ENCODE measurements at places on chromosomes 5 and 9.

- DNase-seq, result no peak
Measured at GRCh38 chr9:105030285-105030684, 102.3 kb upstream of the ABCA1 start.

GRCh38 chr5:122985006-122985700 lies 51.4 kb downstream of the PPIC start:
- DNase-seq, result no peak

DNA sequence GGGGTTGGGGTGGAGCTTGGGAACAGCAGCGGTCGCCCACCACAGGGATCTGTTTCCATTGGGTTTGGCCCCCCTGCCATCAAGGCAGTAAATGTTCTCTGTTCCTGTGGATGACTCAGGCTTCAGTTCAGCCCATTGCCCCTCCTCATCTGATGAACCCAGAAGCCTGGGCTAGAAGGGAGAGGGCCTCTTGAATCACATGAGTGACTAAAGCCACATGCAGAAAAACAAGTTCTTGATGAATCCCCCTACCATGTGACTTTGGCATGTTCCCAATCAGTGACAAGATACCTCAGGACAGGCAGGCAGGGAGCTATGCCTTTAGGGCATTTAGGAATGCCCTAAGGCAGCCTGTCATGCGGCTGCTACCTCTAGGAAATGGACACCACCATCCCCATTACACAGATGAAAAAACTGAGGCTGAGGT lies 2.5 kb downstream of the SH3PXD2B start:
- DNase-seq, result no peak

DNA sequence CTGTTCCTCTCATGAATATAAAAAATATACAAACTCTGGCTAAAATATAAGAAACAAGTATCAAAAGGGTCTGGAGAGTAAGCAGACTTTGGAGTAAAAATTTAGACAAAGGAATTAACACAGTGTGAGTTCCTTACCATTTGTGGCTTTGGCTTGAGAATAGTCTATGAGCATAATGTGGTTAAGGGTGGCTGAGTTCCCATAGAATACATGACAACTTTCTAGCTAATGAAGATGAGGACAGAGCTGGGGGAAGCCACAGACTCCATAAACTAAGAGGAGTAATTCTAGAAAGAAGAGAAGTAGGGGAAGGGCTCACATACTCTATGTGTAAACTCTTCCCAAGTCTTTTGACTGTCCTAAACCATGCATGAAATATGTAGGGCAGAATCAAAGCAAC lies 79.4 kb downstream of the CAAP1 start:
- no peak for DNase-seq

DNA sequence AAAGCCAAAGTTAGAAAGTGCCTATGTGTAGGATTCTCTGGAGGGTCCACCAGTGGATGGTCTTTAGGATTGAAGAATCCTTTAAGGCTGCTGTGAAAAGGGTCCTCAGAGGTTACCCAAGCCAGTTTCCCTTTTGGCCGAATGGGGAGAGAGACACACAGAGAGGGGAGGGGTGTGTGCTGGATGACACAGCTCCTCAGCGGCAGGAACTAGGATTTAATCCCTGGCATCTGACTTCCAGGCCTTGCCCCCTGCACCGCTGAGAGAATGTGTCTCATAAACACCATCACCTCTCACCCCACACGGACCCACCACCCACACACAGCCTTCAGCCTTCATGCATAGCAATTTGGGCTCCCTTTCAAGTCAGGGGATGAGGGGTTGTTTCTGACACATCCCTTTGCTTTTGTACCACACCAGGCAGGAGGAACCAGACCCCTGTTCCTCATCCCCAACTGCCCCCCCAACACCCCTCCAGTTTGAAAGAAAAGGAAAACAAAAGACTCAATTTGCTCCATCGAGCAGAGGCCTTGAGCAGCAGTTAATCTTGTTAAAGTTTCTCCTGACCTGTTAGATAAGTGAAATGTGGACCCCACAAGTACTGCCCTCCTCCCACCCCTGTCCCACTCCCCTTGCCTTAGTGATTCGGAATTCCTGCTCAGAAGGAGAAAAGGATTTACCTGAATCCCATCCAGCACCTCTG lies 4.0 kb downstream of the PAPPA start:
- DNase-seq, result no peak

DNA sequence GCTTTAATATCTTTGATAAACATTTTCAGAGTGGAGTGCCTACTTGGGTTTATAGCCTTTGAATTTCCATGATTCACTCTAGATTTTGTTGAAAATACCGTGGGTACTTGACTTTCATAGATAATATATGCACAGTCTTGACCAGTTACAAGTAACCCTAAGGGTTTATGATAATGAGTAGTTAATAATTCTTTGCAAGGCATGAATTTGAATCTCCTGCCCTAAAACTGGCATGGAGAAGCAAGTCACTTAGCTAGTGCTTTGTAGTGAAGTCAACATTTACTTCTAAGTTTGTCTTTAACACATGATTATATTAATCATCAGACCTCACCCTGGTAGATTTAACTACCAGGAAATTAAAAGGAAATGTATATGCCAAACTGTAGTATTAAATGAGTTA lies 115.8 kb downstream of the CWC27 start:
- no peak for DNase-seq

- no peak for DNase-seq
Measured at GRCh38 chr5:115661101-115661500, 35.3 kb upstream of the TMED7 start.

DNA sequence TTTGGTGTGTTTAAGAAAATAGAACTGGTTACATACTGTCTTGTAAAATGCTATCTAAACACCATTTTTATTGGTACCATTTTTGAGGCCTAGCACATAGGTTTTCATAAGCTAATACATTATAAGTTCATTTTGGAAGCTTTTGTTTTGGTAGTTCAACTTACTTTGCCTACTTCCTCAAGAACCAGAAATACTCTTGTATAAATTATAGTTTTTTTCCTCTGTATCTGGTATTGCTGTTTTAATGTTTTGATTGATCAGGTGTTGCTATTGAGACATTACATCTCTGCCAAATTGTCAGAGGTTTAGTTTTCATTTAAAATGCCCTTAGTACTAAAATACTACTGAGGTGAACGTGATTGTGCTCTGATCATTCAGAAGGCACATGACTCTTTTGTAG lies 90.6 kb upstream of the GRHPR start:
- no peak for DNase-seq

DNA sequence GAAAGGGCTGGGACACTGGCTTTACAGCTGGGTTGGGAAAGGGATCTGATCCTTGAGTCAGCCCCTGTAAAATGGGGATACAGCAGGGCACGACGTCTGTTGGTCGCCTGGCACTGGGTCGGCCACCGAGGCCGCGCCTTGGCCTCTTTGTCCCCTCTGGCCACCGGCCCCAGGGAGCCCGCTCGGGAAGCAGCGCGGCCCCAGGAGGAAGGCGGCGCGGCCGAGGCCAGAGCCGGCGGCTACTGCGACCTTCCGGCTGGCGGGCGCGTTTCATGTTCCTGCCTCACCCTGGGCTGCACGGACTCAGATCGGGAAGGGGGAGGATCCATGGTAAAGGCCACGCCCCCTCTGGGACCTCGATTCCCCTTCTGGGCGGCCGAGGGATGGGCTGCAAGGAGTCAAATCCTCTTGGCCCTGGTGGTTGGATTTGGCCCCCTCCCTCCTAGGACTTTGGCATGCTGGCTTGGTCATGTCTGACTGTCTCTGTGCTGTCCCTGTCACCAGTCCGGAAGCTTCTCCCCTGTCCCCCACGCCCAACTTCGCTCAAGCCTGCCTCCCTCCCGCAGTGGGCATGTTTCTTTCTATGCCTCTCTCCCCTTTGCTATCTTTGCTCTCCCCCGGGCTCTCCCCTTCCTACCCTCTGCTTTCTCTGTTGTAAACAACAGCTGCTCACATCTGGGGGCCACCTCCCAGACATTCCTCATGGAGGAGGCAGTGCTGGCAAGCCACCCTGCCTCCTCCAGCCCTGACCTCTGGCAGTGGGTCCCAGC lies 25.8 kb downstream of the FPGS start:
- DNase-seq, result peak; percentile 60

DNA sequence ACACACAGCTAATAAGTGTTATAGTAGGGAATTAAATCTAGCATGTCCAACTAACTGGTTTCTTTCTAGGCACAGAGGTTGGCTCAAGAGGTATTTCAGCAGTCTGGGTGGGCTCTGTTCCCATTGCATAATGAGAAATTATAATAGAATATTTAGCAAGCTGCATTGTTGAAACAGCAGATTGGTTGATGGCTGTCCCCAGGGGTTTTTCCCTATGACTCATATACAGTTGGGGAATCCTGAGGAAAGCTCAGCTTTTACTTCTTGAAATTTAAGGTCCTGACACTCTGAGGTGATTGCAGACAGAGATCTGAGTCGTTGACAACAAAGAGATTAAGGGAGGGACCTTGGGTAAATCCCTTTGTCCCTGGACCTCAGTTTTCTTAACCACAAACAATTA lies 38.3 kb upstream of the TNFSF8 start:
- DNase-seq, result no peak

DNA sequence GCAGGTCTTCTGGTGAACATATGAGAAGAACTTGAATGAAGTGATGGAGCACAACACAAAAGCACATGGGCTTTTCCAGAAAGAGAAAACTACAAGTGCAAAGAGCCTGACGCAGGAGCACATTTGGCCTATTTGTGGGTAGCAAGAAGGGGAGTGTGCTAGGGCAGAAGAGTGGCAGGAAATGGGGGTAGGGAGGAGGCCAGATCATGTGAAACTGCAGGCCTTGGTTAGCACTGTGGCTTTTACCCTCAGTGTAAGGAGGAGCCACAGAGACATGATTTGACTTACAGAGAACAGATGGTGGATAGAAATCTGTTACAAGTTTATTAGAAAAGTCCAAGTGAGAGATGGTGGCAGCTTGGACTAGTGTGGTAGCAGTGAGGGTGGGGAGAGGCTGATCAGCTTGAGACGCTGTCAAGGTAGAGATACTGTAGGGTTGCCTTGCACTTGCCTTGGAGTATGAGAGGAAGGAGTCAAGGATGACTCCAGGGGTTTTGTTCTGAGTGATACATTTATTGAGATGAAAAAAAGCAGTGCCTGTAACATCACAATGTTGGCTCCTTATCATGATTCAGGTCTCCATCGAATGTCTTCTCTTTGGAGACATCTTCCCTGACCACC lies 126.7 kb downstream of the PPP2R2B start:
- DNase-seq, result no peak

Data from NCI-H774 (cell line).